Suppressor macrophage treated with lipopolysaccharide for 1 hour (primary cell): ENCODE measurements at places on chromosomes 11 and 22.

- no peak for DNase-seq
Measured at GRCh38 chr11:27592098-27592780, 85.7 kb upstream of the LIN7C start.

DNA sequence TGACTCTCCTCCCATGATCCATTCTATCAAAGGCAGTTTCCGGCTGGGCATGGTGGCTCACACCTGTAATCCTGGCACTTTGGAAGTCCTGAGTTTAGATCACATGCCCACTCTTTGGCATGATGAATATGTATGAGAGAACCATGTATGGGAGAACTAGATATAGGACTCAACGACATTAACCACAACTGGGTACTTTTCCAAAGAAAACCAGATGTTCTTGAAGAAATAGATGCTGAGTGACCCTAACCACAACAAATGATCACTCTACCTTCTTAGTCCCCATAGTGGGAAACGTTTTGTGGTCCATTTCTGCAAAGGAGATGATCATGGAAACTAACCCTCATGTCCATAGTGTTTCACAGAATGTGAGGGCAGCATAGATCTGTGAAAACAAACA, 13.6 kb downstream of the FJX1 start:
- no peak for DNase-seq

DNA sequence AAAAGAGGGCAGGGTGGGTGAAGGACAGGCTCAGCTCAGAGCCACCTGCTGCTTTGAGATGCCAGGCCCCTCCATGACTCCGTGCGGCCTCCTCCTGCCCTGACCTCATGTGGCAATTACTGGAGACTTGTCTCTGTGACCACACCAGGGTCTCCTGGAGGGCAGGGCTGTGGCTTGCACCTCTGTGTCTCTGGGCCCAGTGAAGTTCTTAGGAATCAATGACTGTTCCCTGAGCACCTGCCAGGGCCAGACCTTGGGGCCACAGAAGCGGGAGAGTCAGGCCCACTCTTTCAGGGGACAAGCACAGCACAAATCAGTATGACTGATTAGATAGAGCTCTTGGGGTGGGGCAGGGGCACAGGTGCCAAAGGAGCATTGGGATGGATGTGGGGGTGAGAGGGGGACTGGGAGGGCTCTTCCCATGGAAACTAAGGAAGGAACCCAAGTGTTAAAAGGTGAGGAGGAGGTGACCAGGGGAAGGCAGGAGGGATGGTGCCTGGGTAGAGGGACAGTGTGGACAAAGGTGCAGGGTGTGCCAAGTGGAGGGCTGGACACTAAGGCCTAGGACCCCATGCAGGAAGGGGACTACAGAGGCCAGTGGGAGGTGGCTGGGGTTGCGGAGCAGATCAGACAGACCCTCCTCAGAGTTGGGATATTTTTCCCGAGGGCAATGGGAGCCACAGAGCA, 77.3 kb upstream of the SHISAL1 start:
- DNase-seq: no peak

DNA sequence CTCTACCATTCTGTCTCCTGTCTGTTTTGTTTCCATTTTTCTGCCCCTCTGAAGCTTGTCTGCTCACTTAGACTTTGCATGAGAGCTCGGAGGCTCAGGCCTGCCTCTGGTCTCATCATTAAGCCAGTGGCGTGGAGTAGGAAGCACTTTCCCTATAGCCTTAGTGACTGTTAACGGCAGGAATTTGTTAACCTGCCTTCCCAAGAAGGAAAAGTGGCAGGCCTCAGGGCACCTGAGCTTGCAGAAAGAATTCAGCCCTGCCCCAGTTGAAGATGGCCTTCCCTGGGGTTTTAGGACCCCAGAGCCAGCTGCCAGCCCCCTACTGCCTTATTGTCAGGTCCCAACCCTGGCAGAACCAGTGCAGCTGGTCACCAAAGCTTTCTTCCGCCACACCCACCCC, 93.2 kb downstream of the PKNOX2 start:
- DNase-seq: no peak

DNA sequence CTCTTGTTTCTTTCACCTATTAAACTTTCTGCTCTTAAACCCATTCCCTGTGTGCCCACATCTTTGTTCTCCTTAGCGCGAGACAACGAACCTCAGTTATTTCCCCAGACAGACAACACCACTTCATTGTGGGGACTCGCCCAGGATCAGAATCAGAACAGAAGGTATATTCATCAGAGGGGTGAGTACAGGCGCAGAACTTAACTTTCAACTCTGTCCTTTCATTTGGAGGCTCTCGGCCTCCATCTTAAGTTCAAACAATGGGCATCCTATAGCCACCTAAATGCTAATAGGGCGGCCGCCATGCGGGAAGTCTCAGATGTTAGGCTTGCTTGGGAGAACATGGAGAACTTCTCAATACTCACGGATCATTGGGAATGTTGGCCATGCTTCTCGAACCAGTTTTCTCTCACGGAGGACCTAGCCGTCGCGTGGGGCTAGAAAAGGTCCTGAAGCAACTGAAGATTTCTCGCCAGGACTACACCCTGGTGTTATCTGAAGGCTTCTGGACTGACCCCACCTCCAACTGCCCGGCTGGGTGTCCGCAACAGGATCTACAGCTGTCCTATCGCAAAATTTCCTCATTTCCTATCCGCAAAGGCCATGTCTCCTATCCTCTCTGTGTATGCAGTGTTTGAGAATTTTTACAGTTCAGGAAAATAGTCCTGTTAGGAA, 13.4 kb upstream of the HYLS1 start:
- no peak for DNase-seq

DNA sequence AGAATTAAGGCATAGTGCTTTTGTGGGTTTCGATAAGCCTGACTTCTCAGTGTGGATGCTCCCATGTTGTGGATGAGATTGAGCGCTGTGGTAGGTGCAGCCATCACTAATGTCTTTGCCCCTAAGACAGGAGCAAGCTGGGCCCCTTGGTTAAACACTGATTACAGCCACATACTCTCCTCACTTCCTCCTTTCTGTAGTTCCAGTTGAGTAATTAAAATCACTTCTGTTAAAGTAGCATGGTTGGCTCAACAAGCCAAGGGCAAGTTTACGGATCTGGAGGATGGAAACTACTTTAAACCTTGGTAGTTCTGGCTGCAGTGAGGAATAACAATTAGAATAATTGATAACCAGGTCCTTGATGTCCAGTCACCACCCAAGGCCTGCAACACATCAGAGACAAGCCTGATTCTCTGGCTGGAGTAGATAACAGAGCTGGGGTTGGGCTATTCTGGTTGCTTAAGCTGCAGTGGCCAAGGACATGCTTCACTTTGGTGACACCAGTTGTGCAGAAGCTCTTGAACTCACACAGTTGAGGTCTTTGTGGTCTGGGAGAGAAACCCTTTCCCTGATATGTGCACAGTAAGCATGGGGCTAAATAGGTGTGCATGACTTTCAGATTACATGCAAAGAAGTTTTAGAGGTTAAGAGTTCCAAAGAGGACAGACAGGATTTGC, 81.3 kb downstream of the KIRREL3 start:
- no peak for DNase-seq

DNA sequence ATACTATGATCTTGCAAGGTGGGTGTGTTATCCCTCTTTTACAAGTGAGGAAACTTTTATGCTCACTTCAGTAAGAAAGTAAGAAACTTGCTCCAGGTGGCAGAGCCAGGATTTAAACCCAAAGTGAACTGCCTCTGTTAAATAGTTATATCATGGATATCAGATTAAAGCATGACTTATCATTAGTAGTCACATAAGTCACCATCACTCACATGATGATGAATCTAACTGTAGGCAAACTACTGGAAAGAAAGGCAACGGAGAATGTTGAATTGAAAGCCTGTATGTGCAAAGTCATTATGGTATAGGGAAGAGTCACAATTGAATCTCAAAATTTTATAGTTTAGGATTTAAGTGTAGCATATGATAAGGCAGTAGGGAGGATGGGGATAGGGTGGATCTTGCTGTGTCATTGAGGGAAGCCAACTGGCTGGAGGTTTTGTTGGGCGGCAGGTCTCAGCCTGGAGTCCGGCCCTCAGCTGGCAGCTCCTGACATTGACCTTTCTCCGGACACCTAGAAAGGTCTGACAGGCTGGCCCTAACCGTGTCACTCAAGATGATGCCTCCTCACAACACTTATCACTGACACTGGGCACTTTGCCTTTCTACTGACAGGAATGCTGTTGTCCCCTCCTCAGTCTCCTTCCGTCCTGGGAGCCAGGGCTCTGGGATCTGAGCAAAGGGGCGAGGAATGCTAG, 98.3 kb downstream of the EMSY start:
- no peak for DNase-seq

GRCh38 chr22:26429458-26430286, 612 bp downstream of the ASPHD2 start:
- DNase-seq: peak; percentile 38

DNA sequence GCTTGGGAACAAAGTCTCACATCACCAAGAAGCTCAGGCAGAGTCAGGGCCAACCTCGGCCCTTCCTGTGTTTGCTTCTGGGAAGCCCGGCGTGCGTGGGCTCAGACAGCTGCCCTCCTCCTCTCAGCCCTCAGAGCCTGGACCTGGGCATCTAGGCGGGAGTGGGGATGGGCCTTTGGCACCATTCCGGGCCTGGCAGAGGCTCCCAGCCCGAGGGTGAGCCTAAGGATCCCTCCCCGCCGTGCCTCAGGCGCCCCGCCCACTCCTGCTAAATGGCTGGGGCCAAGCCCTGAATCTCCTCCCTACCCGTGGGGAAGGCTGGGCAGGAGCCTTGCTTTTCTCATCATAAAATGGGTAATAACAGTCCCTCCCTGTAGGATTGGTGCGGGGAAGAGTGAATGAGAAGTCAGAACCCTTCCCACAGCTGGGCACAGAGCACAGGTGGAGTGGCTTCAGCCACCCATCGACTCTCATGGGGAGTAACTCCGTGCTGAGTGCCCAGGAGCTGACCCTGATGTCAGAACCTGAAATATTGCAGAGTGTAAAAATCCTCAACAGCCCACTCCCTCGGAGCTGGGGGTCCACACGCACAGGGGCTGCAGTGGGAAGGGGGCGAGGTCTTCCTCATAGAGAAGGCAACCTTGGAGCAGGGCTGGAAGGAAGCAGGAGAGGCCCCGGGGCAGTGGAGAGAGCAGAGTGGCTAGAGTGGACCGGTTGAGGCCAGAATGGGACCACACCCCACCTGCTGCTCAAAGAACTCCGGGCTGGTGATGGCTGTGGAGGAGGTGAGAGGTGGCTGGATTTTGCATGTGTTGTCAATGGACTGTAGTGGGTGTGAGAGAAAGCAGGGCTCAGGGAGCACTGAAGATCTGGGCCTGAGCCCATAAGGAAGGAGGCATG, 18.8 kb upstream of the CDKN1C start:
- no peak for DNase-seq

DNA sequence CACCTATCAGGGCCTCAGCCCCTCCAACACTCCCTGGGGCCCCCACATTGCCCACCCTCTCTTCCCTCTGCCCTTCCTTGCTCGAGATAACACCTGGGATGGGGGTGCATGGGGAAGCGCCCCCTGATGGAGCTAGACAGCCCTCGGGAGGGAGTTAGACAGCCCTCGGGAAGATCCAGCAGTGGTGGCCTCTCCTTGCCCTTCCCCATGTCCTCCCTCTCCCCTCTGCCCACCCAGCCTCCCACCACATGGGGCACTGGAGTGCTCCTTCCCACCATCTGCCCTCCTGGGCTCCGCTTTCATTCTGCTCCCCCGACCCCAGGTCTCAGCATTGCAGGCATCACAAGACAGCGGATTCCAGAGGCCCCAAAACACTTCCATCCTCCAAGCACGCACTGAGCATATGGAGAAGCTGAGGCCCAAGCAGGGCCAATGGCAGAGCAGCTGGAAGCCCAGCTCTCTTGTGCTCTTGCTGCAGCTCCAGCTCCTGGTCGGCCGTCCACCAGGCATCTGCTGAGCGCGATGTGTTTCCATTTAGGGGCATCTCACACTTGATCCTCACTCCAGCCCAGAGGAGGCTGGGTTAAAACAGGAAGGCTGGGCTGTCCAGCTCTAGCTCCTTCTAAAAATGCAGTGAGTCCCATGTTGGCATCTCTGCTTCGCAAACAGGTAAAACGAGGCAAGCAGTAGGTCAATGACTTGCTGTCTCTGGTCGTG, 65.6 kb downstream of the IGLL1 start:
- DNase-seq: no peak

DNA sequence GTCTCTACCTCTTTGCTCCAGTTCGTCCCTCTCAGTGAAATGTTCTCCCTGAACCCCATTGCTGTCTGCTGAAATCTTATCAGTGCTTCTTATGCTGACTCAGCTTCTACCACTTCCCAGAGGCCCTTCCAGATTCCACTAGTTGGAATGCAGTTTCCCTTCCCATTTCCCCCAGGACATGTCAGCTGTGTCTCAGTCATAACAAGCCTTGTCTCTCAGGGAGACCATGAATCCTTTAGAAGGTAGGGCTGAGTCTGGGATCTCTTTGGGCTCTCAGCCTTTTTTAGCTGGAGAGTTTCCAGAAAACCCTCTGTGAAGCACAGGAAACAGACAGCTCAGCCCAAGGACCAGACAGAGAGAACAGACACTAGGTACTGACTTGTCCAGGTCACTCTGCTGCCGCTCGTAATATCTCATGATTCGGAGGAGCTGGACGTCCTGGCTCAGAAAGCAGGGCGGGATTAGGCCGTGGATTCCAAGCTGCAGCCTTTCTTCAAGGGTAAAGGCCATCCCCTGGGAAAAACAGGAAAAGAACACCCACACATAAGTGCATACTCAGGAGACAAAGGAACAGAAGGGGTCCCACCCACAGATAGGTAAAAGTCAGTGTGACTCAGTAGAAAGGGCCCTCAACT, 113.0 kb downstream of the ME3 start:
- DNase-seq: no peak

DNA sequence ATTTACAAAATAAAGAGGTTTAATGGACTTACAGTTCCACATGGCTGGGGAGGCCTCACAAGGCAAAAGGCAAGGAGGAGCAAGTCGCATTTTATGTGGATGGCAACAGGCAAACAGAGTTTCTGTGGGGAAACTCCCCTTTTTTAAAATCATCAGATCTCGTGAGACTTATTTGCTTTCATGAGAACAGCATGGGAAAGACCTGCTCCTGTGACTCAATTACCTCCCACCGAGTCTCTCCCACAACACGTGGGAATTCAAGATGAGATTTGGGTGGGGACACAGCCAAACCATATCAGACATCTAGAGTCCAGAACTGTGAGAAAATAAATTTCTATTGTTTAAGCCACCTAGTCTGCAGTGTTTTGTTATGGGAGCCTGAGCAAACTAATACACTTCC, 80.8 kb downstream of the ME3 start:
- DNase-seq: no peak

DNA sequence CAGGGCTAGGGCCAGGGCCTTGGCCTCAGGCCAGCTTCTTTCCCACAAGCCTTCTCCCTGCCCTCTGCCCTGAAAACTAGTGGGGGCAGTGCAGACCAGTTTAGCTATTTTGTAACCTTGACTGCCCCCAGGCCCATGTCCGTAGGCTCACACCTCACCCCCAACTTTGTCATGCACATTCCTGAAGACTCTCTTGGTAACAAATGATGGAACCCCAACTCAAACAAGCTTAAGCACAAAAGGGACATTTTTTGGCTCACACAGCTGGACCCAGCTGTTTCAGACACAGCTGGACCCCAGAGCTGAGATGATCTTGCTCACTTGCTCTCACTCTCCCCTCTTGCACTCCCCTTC, 46.6 kb downstream of the KCNQ1OT1 start:
- DNase-seq: no peak

DNA sequence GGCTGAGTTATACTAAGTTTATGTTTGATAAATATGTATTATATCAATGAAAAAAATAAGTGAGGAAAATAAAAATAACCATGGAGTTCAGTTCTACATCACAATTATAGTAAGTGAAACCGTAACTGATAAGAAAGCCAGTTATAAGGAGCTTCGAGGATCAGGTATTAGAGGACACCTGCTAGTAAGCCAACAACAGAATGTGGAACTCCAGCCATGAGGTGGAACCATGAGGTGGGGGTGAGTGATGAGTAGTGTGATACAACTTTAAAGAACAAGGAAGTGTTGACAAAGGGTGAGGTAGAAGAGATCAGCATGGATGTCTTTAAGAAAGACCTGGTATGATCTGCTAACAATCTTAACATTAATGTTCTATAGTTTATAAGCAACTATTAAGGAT, 452.9 kb downstream of the GUCY1A2 start:
- no peak for DNase-seq
